ENCODE measurements at places on chromosomes 1 and 21. TPM values are rescaled to one million over a fixed set of nuclear protein-coding genes. Genes with fewer than 3 reads are reported as not detected.

The OR2M4 gene
- total RNA-seq = not detected

The HES5 gene
- not detected for total RNA-seq

The DNM3 gene
- 1.3 TPM for total RNA-seq

The MX2 gene
- 17.6 TPM for total RNA-seq

The BRDT gene
- not detected for total RNA-seq

The GON4L gene
- 64.7 TPM for total RNA-seq

The CRP gene
- total RNA-seq = 3.6 TPM

The NTRK1 gene
- not detected for total RNA-seq

The TTC24 gene
- total RNA-seq = not detected

The UMODL1 gene
- 0.22 TPM for total RNA-seq

The HSD3B1 gene
- not detected for total RNA-seq

The CYP4A11 gene
- not detected for total RNA-seq

The FASLG gene
- total RNA-seq = not detected

The NR5A2 gene
- total RNA-seq = 9.5 TPM

The INPP5B gene
- total RNA-seq = 21.5 TPM

The AKR1A1 gene
- 111 TPM for total RNA-seq

The CSMD2 gene
- not detected for total RNA-seq

The VPS13D gene
- total RNA-seq = 33.1 TPM

The OR2G6 gene
- total RNA-seq = not detected

The BLACAT1 gene
- total RNA-seq = 14.2 TPM

The ZNF362 gene
- 29.5 TPM for total RNA-seq

The CRYZL1 gene
- 22.1 TPM for total RNA-seq

The GDAP2 gene
- total RNA-seq = 18.8 TPM

The TSPAN1 gene
- total RNA-seq = 94.8 TPM

The PRAMEF20 gene
- total RNA-seq = not detected

The CHRM3 gene
- 2.6 TPM for total RNA-seq

The CRNN gene
- total RNA-seq = not detected

The ACOT11 gene
- 10.4 TPM for total RNA-seq

The FCRL4 gene
- not detected for total RNA-seq

The SMCP gene
- total RNA-seq = not detected

The C1orf115 gene
- 5.1 TPM for total RNA-seq

The TNFRSF9 gene
- 0.42 TPM for total RNA-seq

The MSH4 gene
- total RNA-seq = 0.54 TPM

The TPTE gene
- not detected for total RNA-seq

The PLXNA2 gene
- 16.2 TPM for total RNA-seq

The TXLNA gene
- total RNA-seq = 62.4 TPM

The SEC16B gene
- 4.2 TPM for total RNA-seq

The CFAP74 gene
- total RNA-seq = not detected

The AMPD1 gene
- total RNA-seq = not detected

The WNT3A gene
- not detected for total RNA-seq

The SLC45A3 gene
- total RNA-seq = 29.1 TPM

The CFHR4 gene
- not detected for total RNA-seq

The NIBAN1 gene
- total RNA-seq = 19.5 TPM

The ETV3L gene
- not detected for total RNA-seq

The CD48 gene
- total RNA-seq = not detected

The AKNAD1 gene
- not detected for total RNA-seq

The OTUD7B gene
- total RNA-seq = 34.9 TPM

The CCDC185 gene
- 0.17 TPM for total RNA-seq

The HIPK1 gene
- 43.2 TPM for total RNA-seq

The VWA5B1 gene
- not detected for total RNA-seq

The AMY1C gene
- total RNA-seq = not detected
